CD4-positive, alpha-beta T cell treated with Interleukin-2 at 100 ng/mL for 4 hours (primary cell): ENCODE measurements at places on chromosomes 1 and 21.

GRCh38 chr21:41772351-41773080 is 5.7 kb upstream of the RIPK4 start:
- DNase-seq: no peak

GRCh38 chr21:27764056-27764455 is 797.2 kb upstream of the ADAMTS5 start:
- DNase-seq: no peak

DNA sequence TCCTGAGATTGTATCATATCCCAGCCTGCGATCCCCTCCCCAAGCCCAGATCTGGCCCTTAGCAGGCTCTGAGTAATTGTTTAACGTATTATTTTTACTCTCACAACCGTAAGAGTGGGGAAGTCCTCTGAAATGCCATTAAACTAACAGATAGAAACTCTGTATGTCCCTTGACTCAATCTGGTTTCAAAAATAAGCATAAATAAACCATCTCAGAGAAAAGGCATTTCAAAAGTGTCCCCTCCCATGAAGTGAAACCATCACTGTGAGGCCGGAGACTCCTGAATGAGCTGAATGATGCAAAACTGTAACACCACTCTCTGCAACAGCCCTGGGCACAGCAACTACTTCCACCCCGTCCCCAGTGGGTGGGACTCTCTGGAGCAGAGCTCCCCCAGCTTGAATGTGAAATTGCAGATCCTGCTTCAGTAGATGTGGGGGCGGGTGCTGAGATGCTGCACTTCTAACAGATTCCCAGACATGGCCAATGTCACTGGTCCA is 104.1 kb downstream of the SYF2 start:
- DNase-seq: no peak

- no peak for DNase-seq
These were observed 25.9 kb upstream of the IL19 start for GRCh38 chr1:206744683-206745082.

DNA sequence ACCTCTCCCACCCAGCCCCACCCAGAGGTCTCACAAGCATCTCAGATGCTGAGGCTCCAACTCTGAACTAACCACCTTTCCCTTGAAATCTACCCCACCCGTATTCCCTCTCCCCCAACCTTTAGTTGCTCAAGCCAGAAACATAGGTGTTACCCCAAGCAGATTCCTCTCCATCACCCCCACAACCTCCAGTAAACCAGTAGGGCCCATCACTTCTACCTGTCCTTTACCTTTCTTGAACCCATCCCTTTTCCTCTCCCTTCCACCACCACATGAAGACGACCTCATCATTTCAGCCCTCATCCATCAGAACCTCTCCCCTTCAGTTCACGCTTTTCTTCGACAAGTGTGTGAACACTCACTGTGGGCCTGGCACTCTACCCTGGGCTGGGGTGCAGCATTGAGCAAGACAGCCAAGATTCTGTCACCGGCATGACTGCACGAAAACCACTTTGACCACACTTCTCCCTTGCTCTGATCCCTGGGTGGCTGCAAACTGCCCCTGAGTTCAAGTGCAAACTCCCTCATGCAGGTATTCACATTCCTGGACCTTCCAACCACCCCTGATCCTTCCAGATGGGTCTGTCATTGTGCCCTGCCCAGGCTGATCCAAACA is 65.5 kb upstream of the LAPTM5 start:
- DNase-seq: no peak

GRCh38 chr1:38166461-38166860 is 119.9 kb upstream of the POU3F1 start:
- no peak for DNase-seq

DNA sequence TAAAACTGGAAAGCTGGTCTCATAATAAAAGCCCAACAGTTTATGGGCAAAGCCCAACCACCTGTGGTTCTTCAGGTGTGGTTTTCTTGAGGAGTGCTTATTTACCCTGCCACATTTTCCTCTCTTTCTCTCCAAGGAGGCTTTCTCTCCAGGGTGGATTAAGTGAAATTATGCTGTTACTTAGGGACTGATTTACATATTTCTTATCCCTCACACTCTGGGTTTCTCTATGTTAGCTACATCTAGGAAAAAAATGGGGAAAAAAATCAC is 4.8 kb downstream of the TBX19 start:
- DNase-seq: no peak

DNA sequence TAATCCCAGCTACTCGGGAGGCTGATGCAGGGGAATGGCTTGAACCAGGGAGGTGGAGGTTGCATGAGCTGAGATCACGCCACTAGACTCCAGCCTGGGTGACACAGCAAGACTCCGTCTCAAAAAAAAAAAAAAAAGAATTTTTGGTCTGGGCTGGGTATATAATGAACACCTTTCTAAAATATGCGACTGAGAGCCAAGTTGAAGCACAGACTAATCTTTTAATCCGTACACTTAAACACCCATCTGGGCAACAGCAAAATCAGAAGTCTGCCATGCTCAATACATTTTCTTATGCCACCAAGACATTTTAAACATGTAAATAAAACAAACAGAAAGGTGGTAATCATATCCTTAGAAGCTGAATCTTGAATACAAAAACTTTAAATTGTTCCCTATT is 31.6 kb upstream of the ABCB10 start:
- DNase-seq: no peak

DNA sequence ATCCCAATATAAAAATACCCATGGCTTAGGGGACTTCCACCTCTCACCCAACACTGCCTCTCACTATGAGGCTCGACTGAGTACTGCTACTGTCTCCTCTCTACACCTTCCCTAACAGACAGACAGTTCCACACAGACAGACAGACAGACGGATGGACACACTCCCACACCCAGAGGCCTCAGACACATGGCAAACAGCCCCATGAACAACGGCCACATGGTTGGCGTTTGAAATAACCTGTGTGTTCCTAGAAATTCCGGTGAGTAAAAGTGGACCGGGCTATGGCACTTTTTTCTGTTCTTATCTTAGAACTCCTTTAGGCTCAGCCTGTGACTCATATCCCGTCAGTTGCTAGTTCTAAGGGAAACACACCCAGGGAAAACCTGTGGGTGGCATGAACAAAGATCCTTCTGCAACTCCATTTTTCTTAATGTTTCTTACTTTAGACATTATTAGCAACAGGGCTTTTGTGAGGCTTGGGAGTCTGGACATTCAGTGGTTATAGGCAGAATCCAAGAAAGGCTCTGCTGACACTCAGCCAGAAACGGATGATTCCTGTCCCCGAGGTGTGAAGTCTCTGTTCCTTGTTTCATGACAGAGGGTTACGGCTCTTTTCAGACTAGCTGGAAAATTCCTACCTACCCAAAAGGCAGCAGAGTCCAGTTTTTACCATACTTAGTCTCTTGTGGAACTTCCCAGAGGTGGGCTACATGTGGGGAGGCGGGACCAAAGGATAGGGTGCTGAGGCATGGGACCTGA is 90.5 kb upstream of the TLR5 start:
- DNase-seq: peak; percentile 22

DNA sequence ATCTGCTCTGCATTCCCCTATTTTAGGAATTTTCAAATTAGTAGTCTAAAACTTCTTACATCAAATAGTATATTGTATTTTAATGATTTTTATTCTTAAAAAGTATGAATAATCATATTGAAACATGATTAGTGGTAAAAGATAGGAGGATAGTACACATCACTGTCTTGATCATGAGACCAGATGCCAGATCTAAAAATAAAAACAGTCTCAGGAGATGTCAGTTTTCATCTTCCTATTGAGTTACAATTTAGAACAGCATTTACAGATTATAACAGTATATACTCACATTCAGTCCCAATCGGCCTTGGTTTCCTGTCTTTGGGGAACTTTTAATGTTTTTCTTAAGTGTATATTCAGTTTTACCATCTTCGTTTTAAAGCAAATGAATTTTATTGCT is 95.9 kb downstream of the USP25 start:
- no peak for DNase-seq

DNA sequence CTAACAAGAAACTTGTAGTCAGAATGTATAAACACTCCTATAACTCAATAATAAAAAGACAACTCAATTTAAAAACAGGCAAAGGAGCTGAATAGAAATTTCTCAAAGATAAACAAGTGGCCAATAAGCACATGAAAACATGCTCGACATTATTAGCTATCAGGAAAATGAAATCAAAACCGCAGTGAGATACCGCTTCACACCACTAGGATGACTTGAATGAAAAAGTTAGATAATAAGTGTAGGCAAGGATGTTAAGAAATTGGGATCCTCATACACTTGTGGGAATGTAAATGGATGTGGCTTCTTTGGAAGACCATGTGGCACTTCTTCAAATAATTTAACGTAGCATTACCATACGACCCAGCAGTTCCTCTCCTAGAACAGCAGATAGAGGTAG is 8.9 kb downstream of the RALGPS2 start:
- DNase-seq: no peak
